Fibroblast of mammary gland (primary cell): ENCODE measurements at places on chromosomes 6 and 20.

DNA sequence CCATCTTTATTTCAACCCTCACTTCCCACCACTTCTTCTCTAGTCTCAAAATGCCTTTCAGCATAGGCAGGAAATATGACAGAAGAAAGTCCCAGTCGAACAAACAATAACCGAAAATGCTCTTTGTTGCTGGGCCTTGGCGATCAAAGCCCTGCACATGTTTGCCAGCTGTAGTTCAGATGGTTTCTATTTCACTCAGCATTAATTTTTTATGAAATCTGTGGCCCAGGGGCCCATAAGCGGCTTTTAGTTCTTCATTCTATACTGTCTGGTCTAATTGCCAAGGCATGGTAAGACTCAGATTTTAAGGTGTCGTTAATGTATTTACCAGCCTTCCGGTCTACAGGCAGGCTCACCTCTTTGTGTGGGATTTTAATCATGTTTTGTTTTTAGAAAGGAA, 10.9 kb upstream of the F13A1 start:
- no peak for DNase-seq

DNA sequence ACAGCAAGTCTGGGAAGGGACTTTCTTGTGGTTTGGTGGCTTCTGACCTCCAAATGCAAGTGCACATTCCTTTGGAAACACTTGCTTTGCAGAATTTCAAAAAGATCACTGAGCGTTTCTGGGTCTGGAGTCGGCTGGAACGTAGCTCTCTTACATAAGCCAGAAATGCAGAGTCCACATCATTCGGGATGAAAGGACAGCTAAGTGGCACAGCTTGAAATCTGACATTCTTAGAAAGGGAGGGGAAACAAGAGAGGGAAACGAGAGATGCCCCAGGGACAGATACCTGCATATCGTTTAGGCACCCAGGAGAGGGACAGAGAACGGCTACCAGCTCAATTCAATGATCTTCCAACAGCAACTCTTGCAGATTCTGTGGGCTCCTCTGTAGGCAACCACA, 118.7 kb downstream of the NFATC2 start:
- DNase-seq, result no peak

GRCh38 chr20:4491643-4492042, 230.1 kb upstream of the PRND start:
- DNase-seq, result no peak

- peak; percentile 38 for DNase-seq
Observed at GRCh38 chr20:44888226-44889103, 3.0 kb downstream of the YWHAB start.
